ENCODE measurements at places on chromosomes 7 and 10.

- no peak for DNase-seq
Observed at GRCh38 chr10:66762218-66762729, 163.6 kb upstream of the LRRTM3 start.

DNA sequence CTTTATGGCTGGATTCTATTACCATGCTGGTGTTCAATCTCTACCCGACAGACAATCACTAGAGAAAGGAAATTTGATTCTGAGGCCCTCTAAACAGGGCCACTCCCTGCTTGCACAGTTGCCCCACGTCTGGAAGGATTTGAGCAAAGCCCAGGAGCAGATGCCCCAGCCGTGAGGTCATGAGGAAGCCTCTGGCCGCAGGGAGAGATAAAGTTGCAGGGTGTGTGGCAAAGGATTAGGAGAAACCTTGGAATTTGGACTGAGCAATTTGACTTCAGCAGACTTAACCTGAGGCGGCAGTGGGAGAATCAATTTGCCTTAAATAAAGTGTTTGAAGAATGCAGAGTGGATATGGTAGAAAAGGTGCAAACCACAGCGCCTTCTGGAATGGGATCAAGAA, 40.2 kb upstream of the KLF6 start:
- peak; percentile 58 for DNase-seq

DNA sequence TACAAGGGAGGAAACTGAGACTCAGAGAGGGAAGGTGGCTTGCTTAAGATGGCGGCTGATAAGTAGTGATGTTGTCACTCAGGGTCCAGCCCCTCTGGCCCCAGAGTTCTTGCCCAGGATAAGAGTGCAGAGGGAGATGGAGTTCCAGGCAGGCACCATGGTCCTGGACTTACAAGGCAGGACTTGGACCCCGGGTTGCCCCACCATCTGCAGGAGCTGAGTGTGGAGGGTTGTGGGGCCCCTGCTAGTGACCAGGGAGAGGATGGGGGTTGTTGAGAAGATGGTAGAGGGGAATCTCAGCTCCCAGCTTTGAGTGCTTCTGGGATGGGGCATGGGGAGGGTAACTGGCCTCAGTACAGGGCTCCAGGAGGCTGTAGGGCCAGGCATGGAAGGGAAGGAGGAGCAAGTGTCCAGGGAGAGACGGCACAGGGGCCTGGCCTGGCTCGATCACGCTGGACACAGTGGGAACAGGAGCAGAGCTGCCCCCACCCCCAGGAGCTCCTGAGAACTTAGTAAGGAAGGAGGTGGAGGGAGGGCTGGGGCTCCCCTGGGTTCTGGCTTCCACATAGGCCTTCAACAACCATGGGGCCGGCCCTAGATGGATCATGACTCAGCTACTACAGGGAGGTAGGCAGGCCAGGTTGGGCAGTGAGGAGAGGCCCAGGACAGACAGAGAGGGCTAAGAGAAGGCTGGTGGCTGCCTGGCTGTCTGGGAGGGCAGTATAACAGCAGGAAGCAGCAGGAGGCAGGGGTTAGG, 28.2 kb downstream of the PPIF start:
- DNase-seq, result no peak

- DNase-seq, result no peak
Observed at GRCh38 chr10:103127241-103127640, 65.8 kb downstream of the NT5C2 start.

DNA sequence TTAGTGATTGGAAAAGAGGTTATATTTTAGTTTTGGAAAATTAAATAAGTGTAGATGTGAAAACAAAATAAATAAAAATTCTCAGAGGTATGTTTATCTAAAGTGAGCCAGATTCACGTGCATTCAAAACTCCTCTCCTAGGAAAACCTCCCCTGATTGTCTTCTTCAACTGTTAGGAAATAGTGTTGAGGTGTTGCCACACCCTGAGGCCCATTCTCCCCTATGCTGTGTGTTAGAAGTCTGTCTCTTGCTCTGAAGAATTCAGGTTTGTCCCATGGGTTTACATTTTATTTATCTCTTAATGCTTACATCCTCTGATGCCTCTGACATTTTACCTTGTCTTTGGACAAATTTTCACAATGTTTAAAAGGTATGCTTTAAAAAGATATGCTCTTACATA, 40.3 kb downstream of the PTPRE start:
- DNase-seq, result no peak

GRCh38 chr7:74101061-74101681, 17.6 kb downstream of the LIMK1 start:
- no peak for DNase-seq

DNA sequence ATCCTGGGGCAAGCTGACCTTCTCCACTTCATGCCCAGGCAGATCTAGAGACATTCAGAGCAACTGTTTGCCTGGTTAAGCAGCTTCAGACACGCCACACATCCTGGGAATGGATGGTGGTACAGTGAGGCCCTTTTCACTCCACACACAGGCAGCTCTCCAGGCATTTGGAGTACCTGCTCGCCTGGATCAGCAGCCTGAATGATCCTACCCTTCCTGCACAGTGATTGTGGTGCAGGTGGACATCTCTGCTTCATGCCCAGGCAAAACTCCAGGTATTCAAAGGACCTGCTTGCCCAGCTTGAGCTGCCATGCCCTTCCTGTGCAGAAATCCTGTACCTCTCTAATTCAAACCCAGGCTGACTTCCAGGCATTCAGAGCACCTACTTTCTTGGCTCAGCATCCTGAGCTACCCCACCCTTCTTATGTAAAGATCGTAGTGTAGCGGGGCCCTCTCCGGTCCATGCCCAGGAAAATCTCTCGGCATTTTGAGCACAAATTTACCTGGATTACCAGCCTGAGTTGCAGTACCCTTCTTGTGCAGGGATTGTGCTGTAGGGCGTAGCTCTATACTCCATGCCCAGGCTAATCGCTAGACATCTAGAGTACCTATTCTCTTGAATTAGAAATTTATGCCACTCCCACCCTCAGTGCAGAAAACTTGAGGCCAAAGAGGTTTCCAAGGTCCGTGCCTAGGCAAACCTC, 972.8 kb downstream of the ANKRD7 start:
- no peak for DNase-seq

DNA sequence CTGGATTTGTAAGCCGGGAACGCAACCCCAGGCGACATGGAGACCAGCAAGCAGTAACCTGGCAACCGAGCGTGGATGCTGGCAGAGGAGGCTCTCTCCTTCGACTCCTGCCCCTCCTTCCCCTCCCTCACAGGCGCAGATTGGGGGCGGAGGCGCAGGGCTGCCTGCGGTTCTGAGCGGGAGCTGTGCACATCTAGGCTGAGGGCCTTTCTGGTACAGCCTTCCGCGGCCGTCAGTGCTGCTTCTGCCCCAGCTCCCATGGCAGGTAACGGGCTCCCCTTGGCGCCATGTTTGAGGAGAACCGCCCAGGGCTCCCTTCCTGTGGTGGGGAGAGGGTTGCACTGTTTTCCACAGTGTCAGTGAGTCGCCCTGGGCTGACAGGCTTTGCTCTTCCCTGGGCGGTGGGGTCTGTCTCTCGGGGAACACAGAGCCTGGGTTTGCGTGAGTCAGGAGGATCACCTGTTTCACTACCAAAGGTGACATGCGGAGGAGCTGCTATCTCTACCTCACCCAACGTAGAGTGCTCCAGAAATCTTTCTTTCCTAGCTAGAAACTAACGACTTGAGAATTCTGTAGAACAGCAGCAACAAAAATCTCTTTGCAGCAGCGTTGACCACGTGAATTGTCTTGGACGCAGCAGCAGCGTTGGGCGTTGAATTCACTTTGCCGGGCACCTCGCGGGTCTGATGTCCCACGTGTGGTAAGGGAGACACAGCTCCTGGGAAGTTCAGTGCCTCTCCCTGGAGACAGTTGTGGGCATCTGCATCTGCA, 154.8 kb upstream of the COBL start:
- no peak for DNase-seq

DNA sequence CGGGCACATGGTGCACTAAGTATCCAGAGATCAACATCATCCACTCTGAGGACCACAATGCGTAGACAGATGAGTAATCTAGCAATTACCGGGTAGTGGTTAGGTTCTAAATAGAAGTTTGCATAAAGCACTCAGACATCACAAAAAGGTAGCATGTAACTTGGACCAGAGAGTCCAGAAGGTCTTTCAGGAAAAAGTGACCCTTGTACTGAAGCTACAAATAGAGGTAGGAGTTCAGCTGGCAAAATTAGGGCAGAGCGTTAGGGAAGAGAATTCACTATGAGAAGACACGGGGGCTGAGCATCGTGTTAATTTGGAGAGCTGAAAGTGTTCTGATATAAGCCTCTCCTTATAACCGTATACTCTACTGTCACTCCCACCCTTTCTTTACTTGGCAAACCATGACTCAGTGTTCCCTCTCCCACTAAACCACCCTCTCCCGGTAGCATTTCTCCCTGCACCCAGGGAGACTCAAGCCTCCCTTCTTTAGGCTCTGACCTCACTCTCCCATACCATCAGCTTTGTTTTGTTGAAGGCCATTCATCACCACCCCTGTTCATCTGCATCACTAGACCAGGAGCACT, 222.2 kb upstream of the FZD1 start:
- no peak for DNase-seq

DNA sequence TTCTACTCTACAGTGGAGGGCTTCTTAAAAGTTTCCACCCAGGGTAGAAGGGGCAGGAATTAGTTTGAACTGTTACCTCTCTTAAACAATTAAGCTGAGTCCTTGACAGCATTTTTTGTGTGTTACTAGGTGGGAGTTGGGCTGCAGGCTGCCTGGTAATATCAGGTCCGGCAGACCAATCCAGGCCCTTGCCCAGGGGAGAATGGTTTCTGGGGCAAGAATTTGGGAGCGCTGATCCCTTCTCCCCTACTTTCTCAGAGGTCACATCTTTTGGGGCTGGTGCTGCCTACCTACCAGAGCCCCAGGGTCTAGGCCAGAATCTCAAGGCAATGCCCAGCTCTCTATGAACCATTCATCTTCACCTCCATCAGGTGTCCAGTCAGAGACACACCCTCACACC, 1.6 kb downstream of the PPRC1 start:
- no peak for DNase-seq

- DNase-seq, result no peak
Observed at GRCh38 chr10:35595106-35595505, 10.0 kb upstream of the GJD4 start.

- peak; percentile 11 for DNase-seq
Observed at GRCh38 chr7:18873734-18874336, 243.6 kb downstream of the TWIST1 start.

DNA sequence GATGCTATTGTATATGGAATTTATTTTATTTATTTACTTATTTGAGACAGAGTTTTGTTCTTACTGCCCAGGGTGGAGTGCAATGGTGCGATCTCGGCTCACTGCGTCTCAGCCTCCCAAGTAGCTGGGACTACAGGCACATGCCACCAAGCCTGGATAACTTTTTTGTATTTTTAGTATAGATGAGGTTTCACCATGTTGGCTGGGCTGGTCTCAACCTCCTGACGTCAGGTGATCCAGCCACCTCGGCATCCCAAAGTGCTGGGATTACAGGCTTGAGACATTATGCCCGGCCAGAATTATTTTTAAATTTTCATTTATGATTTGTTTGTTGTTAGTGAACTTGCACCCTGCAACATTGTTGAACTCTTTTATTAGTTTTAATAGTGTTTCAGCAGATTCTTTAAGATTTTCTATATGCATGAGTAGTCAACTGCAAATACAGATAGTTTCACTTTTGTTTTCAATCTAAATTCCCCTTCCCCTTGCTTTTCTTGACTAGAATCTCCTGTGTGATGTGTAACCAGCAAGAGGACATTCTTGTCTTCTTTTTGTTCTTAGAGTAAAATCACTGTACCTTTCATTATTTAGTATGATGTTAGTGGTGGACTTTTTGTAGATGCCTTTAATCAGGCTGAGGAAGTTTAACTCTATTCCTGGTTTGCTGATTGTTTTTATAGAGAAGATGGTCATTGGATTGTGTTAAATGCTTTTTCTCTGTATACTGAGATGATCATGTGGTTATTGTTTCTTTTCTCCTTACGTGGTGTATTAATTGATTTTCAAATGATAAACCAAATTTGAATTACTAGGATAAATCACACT, 27.8 kb downstream of the ZNF33A start:
- no peak for DNase-seq

GRCh38 chr10:96910488-96911395, 78.6 kb downstream of the LCOR start:
- peak; percentile 42 for DNase-seq

DNA sequence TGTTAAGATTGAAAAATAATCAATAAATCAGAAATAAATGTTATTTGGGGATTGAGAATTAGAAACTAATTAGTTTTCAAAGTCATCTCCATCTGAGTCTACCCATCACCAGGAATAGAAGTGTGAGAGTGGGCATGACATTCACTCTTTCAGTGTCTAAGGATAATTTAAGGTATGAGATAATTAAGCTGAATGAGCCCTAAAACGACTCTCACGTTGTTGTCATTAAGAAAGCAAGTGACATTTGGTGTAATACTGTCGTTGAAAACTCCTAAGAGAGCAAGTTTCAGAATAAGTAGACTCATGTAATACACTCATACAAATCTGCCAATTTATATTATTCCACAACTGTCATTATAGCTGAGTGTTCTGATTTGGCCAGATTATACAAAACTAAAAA, 7.1 kb downstream of the AGMO start:
- DNase-seq, result no peak

DNA sequence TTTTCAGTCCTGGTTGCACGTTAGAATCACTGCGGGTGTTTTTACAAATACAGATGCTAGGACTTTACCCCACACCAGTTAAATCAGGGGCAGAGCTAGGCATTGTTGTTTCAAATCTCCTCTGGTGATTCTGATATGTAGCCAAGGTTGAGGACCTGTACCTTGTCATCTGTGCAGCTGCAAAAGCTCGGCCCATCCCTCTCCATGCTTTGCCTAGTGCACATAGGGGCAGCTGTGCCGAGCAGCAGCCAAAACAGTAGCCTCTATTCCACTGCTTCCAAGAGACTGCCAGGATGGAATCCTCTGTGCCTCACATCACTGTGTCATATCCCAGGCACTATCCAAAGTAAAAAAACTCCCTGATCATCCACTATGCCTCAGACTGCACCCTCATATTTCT, 181.3 kb downstream of the CDK14 start:
- no peak for DNase-seq

GRCh38 chr7:77239471-77239870, 39.9 kb upstream of the FGL2 start:
- no peak for DNase-seq

DNA sequence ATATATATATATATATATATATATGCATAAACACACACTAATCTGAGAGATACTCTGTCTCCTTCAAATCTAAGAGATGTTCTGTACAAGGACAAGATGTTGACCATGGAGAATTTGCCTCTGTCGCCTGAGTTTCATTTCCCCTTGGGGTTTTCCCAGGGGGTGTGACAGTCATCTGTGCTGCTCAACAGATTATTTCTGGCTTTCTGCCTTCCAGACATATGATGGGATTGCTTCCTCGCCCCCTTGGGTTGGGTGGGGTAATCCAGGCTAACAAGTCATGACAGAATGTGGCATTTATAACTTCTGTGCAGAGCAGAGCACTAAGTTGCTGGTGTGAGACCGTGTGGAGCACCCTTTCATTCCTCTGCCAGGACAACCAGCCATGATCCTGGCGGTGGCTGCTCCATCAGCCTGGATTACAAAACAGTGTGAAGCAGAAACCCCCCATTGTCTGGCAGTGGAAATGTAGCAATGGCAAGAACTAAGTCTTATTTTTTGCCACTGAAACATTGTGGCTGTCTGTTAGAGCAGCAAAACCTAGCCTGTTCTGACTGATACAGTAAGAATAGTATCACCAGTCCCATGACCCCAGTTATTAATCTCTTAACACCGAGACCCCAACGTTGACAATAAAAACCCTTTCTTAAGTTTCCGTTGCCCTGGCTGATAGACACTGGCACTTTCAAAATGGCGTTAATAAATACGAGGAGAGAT, 13.7 kb upstream of the USP6NL start:
- DNase-seq, result no peak

GRCh38 chr10:110456046-110456445, 41.7 kb upstream of the DUSP5 start:
- DNase-seq, result no peak

- no peak for DNase-seq
Observed at GRCh38 chr7:14023838-14024237, 34.4 kb upstream of the ETV1 start.
